Cardiac fibroblast (primary cell): ENCODE measurements at places on chromosomes 1 and 21.

GRCh38 chr1:33903210-33903589, 39.3 kb downstream of the HMGB4 start:
- peak; percentile 7 for DNase-seq

DNA sequence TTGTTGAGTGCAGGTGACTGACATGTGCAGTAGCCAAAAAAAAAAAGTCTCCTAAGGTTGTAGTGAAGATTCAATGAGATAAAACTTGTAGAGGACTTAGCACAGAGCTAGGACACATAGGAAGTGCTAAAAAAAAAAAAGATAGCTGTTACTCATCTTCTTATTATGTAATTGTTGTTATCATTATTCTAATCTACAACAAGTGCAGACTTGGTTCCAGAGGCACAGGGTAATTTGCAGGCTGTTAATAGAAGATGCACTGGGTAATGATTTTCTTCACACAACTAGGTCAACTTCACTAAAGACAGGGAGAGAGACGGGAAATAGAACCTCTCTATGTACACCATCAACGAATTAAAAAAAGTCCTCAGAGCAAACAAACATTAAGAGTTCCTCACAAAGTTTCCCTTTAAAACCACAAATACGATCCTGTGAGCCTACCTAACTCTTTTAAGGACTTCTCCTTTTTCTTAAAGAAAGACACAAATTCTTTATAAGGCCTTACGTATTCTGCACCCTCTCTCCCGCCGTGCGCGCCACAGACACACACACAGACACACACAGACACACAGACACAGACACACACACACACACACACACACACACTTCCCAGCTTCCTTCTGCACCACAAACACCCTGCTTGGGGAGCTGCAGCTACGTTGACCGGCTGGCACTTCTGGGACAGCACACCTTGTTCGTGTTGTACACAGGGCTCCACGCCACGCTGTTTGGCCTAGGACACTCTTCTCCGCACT, 49.8 kb upstream of the GADD45A start:
- no peak for DNase-seq

- no peak for DNase-seq
Observed at GRCh38 chr1:200037904-200038303, 10.4 kb downstream of the NR5A2 start.

GRCh38 chr1:4120557-4121292, 220.7 kb upstream of the C1orf174 start:
- no peak for DNase-seq

- DNase-seq, result peak; percentile 51
Observed at GRCh38 chr1:46173361-46173856, 1.5 kb upstream of the TSPAN1 start.

DNA sequence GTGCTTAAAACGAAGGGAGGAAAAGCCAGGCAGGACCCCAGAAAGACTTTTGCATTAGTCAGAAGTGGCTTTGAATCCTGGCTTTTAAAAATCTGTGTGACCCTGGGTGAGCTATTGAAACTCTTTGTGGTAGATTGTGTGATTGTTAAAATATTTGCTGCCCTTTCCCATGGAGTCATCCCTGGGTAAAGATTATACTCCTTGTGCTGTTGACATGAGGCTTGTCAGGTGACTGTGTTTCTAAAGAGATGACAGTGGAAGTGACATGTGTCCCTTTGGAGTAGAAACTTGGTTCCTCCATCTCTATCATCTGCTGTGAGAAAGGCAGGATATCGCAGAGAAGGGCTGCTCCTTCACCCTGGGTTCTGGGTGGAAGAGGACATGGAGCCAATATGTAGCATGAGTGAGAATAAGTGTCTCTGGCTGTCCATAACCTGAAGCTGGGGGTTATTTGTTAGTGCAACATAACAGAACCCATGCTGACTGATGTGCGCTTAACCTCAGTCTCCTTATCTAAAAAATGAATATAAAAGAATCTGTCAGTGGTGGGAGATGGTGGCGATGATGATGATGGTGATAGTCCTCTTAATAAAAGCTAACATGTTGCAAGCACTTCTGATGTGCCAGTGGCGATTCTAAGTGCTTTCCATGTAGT, 187.6 kb downstream of the RHOU start:
- DNase-seq, result peak; percentile 20

DNA sequence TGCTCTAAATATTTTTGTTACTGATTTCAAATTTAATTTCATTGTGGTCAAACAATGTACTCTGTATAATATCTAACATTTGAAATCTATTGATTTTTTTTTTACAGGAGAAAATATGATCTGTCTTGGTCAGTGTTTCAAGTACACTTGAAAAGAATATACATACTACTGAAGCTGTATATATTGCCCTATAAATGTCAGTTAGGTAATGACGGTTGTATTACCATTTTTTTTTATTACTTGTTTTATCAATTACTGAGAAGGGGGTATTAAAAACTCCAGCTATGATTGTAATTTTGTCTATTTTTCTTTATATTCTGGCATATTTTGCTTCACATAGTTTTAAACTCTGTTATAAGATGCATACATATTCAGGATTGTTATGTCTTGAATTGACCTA, 59.7 kb upstream of the CACHD1 start:
- DNase-seq, result no peak

DNA sequence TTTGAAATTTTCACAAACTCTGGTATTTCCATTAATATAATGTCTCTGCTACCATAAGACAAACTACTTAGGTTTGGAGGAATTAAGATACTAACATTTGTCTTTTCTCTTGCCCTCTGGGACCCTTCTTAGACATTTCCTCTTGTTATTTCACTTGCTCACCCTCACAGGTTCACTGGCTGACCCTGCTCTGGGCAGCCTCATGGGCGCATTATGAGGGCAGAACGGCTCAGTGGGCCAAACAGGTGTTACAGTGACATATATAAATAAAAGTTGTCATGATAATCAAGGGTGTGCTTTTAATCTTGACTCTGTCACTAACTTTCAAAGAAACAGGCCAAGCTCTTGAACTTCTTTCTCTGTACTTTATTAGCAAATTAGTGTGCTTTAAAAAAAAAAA, 46.5 kb downstream of the ZNHIT6 start:
- DNase-seq, result no peak

DNA sequence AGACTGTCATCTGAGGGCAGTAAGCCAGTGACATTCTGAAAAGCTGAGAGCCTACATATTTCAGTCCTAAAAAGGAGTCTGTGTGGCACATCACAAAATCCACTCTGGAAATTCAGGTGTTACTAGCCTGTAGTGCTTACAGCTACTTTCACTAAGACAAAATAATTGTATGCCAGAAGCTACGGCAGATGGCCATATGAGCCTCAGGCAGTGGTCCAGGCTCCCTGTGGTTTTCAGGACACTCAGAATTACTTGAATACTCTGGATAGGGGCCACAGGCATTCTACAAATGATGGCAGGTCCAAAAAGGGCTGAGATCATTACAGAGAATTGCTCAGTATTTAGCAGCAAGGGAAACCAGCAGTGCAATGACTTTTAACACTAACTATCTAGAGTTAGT, 527.1 kb downstream of the MRPL39 start:
- no peak for DNase-seq

GRCh38 chr1:65172936-65173690, 25.1 kb downstream of the AK4 start:
- DNase-seq, result no peak

- DNase-seq, result no peak
Observed at GRCh38 chr1:8154621-8155052, 128.5 kb upstream of the ERRFI1 start.

DNA sequence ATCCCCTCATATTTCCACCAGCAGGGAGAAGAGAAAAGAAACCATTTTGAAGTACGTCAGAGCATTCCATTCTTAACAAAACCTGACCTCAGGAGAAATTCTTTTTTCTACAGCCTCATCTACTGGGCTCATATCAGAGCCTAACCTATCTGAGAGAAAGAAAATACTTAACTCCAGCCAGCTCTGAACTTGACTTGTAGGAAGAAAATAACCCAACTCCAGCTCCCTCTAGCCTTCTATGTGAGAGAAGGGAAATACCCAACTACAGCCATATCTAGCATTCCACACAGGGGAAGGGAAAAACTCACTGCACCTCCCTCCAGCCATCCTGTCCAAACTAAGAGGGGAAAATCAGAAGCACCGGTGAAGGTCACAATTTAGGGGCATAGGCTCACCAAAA, 57.7 kb downstream of the SPATA6 start:
- peak; percentile 11 for DNase-seq

DNA sequence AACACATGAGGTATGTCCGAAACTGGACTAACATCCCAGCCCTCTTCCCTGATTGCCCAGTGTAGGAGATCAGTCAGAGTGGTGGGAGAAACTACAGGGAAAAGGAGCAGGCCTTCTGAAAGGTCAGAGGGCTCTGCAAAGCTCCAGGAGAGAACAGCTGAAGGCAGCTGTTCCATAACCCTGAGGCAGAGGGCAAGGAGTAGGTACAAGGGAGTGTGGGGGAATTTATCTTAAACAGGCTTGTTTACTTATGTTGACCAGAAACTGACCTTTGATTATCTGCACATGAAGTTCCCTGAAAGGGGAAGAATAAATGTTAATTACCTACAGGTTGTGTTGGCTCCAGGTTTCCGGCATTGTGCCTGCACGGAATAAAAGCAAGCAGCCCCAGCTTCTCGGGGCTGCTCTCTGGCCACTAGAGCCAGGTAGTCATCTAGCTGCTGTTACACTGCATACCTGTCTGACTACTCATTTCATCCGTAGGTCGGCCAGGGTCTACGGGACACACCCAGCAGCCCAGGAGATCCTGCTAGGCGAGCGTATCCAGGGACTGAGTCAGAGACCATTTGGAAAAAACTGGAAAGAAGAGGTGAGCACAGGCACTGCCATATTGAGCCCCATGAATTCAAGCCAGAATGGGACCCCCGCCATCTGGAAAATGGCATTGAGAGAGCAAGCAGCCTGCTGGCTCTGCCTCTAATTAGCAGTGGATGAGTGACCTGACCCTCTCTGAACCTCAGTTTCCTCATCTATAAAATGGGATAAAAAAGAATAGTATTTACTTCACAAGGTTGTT, 14.9 kb upstream of the PAQR7 start:
- DNase-seq, result no peak

DNA sequence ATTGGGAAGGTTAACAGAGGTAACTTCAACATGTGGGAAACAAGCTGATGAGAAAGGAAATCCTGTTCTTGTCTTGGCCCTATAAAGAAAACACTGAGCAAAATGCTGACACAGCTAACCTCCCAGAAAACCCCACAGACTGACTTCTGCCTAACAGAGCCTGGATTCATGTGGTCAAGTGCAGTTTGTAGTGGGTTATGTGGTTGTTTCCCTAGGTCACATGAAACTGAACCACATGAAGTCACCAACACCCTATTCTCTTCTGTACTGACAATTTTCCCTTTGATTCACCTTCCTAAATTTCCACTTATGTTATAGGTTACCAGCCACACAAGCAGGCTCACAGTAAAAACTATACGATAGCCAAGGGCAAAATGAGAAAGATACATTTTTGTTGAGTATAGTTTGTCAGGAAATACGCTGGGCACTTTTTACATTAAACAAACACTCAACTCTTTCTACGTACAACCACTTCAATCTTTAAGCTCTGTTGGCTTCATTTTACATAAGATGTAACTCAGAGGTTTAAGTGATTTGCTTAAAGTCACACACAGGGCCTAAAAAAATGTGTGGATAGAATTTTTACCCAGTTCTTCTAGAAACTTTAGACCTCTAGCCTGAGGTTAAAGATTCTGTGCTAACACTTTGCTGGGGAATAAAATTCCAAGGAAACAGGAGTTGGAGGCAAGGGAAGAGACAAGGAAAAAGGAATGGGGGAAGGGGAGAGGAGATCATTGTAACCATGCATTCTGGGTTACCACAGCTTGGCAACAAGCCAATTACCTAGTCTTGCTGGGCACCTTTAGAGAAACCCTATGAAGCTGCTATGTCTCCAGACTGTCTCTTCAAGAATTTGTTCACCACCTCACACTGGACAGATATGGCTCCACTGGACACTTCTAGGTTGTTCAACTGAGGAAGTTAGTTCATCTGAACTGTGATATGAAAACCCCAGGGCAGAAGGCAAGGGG, 601.6 kb upstream of the USP24 start:
- DNase-seq, result peak; percentile 62

- no peak for DNase-seq
Observed at GRCh38 chr21:15281714-15282113, 216.9 kb upstream of the NRIP1 start.

DNA sequence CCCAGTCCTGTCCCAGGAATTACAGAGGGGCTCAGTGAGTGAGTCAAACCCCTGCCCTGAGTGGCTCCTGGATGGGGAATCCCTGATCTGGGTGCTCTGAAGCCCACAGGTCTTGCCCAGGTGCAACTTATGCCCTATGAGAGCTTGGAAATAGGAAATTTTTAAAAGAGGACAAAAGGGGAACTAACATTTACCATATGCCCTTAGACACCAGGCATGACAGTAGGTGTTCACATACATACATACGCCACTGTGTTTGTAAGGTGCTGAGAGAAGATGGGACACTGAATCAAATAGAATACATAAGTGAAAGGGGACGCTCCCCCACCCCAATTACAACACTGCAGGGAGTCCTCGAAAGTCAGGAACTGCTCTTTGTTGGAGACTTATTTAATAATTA, 1.4 kb downstream of the CFAP45 start:
- DNase-seq, result no peak

- peak; percentile 65 for DNase-seq
Observed at GRCh38 chr1:61561666-61562065, 163.3 kb downstream of the TM2D1 start.

DNA sequence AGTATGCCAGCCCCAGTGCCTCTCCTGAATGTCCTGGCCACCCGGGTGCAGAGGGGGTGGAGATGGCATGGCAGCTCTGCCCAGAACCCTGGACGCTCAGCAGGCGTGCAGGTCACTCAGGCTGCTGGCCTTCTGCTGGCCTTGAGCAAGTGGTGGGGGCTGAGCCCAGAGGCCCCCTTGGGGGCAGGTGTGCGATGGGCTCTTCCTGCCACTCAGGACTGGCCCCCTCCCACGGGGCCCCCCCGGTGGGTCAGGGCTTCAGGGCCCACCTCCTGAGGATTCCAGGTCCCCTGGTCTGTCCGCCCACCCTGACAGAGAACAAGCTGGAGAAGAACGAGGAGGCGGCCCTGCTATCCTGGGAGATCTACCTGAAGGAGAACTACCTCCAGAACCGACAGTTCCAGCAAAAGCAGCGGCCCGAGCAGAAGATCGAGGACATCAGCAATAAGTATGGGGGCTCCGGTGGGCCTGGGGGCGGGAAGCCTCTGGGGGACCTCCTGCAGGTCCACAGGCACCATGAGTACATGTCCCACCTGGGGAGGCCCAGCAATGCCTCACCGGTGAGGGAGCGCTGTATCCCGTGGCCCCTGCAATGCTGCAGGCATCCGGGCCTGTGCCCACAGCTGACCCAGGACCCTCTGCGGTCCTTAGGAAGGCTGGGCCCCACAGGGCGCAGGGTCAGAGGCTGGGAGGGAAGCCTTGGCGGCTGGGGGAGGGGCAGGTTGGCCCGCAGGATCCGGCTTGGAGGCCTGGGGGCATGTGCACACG, 37.0 kb upstream of the LRRC3 start:
- no peak for DNase-seq
